ENCODE measurements at places on chromosomes 4 and X.

DNA sequence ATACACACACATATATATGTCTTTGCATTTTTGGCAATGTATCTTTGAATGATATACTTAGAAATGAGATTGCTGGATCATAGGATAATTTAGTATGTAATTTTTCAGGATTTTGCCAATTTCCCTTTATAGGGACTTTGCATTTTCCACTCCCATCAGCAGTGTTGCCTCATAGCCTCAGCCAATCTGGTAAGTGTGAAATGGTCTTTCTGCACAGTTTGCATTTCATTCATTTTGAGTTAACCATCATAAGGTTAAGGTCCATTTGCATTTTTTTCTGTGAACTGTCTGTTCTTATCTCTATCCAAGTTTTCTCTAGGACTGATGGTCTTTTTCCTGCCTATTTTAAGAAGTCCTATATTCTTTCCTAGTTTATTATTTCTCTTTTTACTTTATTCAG lies 474.8 kb downstream of the ZNF674 start:
- no peak for DNase-seq

GRCh38 chr4:145098675-145099037 lies 545 bp downstream of the ABCE1 start:
- no peak for DNase-seq

- DNase-seq, result no peak
Measured at GRCh38 chr4:61773655-61774245, 573.6 kb downstream of the ADGRL3 start.

DNA sequence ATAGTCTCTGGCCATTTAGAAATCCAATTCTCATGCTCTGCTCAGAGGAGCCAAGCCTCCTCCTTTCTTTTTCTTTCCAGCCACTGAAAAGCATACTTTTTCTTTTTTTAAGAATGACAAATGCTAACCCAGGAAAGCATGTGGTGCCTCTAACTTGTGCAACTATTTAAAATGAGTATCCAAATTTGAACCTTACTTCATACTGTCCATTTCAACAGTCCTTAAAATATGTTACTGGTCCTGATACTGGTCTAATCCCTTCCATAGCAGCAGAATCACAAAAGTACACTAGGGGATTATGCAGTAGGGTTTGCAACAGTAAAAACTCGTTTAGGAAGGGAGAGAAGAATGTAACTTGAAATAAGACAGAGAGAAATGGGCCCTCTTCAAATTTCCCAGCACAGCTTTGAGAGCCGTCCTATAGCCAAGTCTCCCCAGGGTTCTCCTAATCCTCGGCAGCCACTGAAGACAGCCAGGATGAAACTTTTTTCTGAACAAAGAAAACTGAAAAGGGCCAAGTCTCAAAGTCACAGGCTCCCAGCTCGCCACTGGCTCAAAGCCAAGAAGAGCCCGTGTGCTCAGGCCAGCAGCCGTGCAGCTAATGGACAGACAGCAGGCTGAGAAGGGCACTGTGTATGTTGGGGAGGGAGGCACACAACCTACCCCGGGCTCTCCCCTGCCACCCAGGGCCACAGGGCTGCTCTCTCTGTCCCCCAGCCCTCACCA lies 39.5 kb downstream of the GPC4 start:
- no peak for DNase-seq

DNA sequence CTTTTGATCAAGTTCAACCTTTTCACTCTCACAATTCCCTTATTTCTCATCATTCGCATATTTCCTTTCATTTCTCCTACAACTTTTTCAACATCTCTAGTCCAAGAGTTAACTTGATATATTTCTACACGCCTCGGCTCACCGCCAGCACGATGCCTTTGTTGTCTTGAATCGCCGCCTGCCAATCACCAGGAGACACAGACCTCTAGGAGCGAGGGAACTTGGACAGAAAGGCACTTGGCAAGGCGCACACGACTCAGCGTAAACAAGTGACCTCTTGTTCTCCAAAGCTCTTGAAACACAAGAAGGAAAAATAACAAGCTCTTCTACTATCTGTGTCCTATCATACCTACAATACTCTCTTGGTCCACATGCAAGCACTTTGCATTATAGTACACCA lies 27.1 kb upstream of the RBMX start:
- DNase-seq, result no peak

DNA sequence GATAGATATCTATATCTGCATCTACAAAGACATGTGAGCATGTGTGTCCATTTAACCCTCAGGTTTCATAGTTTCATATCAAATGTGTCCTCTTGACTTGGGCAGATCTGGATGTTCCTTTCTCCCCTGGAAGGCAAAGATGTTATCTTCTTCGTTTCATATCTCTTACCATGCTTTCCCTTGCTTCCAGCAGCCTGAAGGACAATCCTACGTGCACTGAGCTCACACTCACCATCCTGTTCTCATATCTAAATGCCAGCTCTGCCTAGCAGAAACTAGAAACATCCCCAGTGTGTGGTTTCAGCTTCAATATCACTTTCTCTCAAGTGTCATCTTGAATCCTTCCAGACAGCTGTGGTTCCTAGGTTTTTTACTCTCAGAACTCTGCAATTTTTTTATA lies 66.2 kb downstream of the ZAR1 start:
- no peak for DNase-seq

DNA sequence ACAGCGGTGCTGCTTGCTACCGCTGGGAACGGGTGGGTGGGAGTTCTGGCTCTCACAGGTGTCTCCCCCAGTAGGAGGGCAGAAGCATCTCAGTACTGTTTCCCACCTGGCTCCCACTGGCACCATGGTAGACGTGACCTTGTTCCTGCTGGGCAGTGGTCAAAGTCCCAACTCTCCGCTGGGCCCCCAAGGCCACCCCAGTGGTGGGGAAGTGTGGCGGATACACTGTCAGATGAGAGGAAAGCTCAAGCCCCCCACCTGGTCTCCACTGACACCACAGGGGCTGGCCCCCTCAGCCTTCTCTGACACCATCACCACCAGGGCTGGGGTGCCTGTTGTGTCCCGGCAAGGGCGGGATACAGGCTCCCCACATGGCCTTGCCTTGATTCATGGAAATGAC lies 24.6 kb downstream of the LETM1 start:
- DNase-seq, result no peak

GRCh38 chrX:101693476-101693875 lies 33.8 kb upstream of the ARMCX2 start:
- no peak for DNase-seq

- DNase-seq, result peak; percentile 9
Measured at GRCh38 chr4:177441061-177441802, 1.0 kb downstream of the AGA start.

DNA sequence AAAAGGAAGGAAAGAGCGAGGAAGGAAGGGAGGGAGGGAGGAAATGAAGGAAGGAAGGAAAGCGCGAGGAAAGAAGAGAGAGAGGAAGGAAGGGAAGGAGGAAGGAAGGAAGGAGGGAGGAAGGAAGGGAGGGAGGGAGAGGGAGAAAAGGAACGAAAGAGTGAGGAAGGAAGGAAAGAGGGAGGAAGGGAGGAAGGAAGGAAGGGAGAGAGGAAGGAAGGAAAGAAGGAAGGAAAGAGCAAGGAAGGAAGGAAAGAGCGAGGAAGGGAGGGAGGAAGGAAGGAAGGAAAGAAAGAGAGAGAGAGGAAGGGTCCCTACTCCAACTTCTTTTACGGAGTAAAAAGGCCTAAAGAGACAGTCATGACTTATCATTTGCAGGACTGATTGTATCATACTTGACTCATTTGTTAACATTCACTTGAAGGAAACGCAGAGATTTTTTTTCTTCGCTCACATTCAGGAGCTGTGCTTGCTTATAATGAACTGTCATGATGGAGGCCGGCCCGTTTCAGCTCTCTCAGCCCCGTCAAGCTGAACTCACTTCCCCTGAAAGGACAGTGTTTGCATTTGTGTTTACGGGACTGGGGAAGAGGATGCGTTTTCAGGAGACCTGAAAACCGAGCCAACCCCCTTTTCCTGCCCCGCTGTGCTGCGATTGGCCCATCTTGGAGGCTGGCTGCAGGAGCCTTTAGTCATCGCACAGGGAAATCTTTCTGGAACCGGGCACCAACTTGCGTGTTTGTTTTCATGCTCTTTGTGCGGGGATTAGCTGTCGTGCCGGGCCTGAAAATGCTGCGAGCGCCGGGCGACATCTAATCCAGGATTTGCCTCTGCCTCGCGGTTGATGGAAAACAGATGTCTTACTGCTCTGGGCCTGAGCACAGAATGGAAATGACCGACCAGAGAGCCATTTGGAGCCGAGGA lies 17.8 kb downstream of the TRIM2 start:
- DNase-seq, result no peak

DNA sequence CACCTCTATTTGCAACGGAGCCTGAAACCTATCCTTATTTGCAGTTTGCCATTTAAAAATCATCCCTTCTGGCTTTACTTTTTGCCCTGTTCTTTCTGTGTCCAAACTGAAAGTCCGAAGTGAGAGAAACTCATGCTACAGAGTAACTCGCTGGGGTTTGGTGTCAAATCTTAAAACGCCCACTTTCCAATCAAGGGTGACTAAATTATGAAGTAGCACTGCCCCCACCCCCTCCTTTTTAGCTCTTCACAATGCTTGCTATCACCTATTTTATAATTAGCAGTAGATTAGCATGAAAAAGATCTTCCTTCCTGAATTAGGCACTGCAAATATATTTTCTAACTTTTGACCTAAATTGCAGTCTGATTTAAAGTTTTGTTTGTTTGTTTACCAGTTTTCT lies 52.5 kb downstream of the VGLL1 start:
- DNase-seq, result no peak

- no peak for DNase-seq
Measured at GRCh38 chr4:185305979-185306442, 89.7 kb downstream of the LRP2BP start.

- DNase-seq, result no peak
Measured at GRCh38 chr4:123088501-123088900, 166.1 kb upstream of the NUDT6 start.

DNA sequence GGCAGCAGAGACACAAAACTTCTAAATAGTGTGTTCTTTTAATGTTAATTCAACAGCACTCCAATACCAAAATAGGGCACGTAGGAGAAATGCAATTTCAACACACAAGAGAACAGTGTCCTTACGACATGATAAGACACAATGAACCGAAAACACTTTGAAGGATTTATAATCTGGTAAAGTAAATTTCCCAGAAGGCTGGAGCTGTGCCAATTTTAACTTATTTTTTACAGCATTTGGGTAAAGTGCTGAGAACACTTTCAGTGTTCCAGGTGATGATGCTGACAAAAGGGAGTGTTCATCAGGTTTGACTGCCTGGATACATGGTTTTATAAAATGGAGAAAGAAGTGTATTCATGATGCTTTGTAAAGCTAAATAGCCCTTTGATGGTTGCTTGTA lies 76.5 kb downstream of the MAPK10 start:
- no peak for DNase-seq

GRCh38 chr4:57425610-57426009 lies 315.4 kb upstream of the IGFBP7 start:
- no peak for DNase-seq

- DNase-seq, result no peak
Measured at GRCh38 chr4:92251711-92252110, 52.1 kb upstream of the GRID2 start.

- no peak for DNase-seq
Measured at GRCh38 chrX:149074398-149074797, 430.7 kb downstream of the IDS start.

GRCh38 chr4:110751986-110752385 lies 129.1 kb upstream of the PITX2 start:
- no peak for DNase-seq

- no peak for DNase-seq
Measured at GRCh38 chrX:20237864-20238263, 28.8 kb downstream of the RPS6KA3 start.

DNA sequence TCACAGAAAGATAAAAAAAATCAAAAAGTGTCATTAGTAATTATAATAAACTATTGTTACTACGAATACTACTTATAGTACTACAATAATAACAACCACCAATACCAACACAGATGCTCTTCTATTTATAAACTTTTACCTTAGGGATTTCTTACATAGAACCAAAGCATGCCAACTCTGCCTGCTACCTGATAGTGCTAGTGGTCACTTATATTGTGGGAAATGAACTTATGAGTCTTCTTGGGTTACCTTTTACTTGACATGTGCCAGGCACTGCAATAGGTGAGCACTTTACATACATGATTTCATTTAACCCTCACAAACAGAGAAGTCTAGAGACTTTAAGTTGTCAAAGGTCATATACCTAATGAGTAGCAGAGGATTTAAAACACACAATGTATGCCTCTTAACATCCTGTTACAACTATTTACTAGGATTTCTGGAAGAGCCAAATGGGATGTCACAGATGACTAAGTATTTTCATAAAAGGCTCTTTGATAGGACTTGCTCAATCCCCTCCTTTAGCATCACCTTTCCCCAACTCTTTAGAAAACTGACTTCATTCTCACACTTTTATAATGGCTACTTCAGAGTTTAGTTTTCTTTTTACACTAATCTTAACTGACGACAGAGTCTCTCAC lies 265.2 kb downstream of the CHIC1 start:
- no peak for DNase-seq

GRCh38 chrX:117196481-117196880 lies 733.7 kb upstream of the CT83 start:
- DNase-seq, result no peak

GRCh38 chrX:8433109-8434062 lies 31.2 kb upstream of the VCX3B start:
- DNase-seq, result no peak

DNA sequence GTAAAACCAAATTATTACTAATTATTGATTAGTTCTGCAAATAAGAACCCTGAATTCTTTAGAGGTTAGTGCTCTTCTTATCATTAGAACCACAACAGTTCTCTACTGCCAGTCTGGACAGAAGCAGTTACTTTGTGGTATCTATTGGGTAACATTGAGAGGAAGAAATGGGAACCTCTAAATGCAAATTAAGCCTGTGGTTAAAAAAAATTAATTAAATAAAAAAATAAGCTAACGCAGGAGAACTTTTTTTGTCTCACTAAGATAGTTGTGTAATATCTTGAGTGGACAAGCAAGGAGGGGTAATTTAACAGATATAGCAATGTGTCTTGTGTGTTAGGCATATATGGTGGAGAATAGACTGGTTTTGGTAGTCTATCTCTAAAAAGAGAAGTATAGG lies 32.9 kb upstream of the TET2 start:
- DNase-seq, result no peak

GRCh38 chr4:40628888-40629287 lies 776 bp downstream of the RBM47 start:
- no peak for DNase-seq

GRCh38 chrX:67585401-67585800 lies 41.6 kb downstream of the AR start:
- DNase-seq, result no peak

- DNase-seq, result no peak
Measured at GRCh38 chrX:45622042-45622423, 421.4 kb upstream of the DIPK2B start.

GRCh38 chr4:104500442-104500841 lies 5.7 kb upstream of the CXXC4 start:
- no peak for DNase-seq

GRCh38 chr4:145736241-145736831 lies 56.4 kb downstream of the C4orf51 start:
- no peak for DNase-seq

DNA sequence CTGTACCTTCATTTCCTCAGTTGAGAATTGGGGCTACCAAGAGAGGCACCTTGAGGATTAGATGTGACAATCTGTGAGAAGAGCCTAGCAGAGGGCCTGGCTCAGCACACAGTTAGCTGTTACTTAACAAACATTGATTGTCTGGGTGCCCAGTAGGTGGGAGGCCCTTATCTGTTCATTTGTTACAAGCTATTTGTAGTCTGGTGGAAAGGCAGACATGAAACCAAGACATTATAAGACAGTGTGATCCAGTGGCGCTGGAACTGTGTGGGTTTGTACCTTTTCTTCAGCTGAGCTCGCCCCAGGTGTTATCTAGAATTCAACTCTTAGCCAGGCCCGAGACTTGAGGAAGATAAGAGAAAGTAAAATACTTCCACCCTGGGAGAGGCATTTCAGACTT lies 16.9 kb downstream of the AKAP4 start:
- no peak for DNase-seq

Measured in NCI-H1436 treated with DMSO at 0.1 percent for 48 hours (cell line).